Bone marrow (tissue), 2 donors: ENCODE measurements at places on chromosomes 11 and 22.

DNA sequence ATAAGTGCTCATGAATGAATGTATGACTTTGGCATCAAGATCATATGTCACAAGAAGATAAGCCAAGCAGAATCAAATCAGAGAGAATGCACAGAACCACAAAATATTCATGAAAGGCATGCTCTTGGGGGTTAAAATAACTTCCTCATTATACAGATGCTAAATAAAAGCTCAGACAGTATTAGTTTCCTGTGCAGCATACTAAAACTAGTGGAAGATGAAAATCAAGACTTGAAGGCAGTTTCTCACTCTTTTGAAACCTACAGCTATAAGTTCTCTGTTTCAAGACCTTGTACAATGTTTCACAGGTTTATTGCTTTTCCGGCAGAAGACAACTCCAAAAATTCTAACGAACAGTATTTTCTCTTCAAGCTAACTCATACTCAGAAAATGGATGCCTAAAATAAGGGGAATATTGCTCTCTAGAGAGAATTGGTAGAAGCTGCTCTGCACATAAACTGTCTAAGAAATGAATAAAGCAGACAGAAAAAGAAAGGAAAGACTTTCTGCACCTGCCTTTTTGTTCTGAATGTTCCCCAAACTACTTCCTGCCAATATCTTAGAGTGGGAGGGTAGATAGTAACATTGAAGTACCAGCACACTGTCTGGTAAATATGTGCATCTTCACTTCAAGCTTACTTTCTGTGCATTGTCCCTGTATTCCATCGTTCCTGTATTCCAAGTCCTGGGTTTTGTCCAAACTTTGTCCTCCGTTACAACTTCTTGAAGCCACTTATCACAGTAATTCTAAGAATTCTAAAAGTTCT lies 639.4 kb upstream of the FAT3 start:
- no peak for DNase-seq

DNA sequence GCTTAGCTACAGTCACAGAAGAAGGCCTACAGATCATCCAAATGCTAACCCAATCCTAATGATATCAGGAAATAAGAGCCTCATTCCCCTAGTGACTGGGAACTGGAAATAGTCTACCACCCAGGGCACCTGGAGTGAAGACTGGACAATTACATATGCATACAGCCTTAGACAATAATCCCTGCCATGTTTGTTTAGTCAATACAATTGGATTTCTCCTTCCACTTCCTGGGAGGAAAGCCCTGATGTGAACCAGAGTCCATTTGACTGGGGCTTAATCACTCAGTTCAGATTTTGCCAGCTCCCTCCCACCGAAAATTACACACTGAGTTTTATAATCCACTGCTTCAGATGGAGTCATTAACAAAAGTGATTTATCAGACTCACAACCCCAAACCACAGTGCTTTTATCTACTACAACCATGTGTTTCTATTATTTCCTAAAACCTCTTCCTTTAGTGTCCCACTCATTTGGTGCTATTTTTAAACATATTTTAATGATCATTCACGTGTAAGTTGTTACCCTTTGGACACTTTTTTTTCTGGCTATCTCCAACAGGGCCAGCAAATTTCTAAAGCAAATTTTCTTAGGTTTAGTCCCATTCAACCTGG lies 29.9 kb downstream of the CWF19L2 start:
- DNase-seq, result no peak

DNA sequence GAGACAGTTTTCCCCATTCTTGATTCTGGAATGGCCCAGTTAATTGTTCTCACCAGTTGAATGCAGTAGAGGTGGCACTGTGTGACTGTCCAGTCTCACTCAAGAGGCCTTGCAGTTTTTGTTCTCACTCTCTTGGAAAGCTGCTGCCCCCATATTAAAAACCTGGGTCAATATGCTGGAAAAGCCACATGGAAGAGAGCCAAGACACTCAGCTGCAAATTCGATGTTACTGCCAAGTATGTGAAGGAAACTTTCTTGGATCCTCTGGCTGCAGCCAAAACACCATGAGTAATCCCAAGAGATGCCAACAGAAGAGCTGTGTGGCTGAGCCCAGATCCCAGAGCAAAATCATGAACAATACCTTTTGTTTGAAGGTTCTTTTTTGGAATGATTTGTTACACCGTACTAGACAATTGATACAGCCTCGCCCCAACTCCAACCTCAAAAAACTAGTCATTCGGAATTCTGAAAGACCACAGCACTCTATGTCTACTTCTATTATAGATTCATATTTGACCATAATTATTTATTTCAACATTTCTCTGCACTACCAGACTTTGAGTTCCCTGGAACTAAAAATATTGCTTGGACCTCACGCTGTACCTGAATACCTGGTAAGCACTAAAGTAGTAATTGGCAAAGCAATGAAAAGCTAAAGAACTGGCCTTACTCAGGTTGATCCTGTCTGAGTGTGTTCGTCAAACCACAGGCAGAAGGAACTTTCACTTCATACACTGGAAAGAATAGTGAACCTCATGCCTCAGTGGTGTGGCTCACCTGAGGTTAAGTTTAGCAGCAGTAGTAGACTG lies 378.8 kb downstream of the ETS1 start:
- DNase-seq, result no peak

GRCh38 chr11:121437018-121437685 lies 15.0 kb upstream of the SORL1 start:
- DNase-seq, result no peak

DNA sequence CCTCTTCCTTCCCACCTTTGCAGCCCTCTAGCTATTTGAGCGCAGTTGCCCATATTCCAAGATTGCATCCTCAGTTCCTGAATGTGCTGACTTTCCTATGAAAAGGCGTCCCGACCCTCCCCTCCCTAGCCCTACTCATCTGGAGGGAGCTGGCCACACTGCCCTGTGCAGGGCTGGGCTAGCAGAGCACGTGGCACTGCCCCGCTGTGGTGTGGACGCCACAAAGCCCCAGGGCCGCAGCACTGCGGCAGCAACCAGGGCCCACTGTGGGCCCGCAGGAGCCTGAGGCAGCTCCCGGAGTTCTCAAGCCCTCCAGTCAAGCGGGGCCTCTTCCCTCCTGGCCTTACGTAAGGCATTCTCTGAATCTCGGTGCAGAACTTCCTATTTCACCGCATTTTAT lies 27.6 kb downstream of the B3GAT1 start:
- DNase-seq, result no peak

GRCh38 chr11:34036456-34036855 lies 15.1 kb upstream of the CAPRIN1 start:
- no peak for DNase-seq

GRCh38 chr22:49622241-49623105 lies 205.2 kb downstream of the BRD1 start:
- DNase-seq, result no peak
